ENCODE measurements at places on chromosomes 5 and 9. TPM values are rescaled to one million over a fixed set of nuclear protein-coding genes. Genes with fewer than 3 reads are reported as not detected.

Gene AK1
- 74.9 TPM for total RNA-seq

Gene MARCHF11
- not detected for total RNA-seq

Gene SPATA31A3
- not detected for total RNA-seq

Gene GABBR2
- total RNA-seq = 0.13 TPM

Gene FBP1
- total RNA-seq = not detected

Gene EIF4E1B
- total RNA-seq = not detected

Gene FIBCD1
- 19.2 TPM for total RNA-seq

Gene TNC
- 0.43 TPM for total RNA-seq

Gene PCDHB4
- not detected for total RNA-seq

Gene ZDHHC11
- total RNA-seq = 12.6 TPM

Gene KIF20A
- 37.7 TPM for total RNA-seq

Measured in A549 treated with Mapracorat at 1 μM for 4 hours (cell line).